ENCODE measurements at places on chromosomes 7 and 10.

GRCh38 chr10:30014511-30014910 is 44.9 kb downstream of the JCAD start:
- no peak for DNase-seq

DNA sequence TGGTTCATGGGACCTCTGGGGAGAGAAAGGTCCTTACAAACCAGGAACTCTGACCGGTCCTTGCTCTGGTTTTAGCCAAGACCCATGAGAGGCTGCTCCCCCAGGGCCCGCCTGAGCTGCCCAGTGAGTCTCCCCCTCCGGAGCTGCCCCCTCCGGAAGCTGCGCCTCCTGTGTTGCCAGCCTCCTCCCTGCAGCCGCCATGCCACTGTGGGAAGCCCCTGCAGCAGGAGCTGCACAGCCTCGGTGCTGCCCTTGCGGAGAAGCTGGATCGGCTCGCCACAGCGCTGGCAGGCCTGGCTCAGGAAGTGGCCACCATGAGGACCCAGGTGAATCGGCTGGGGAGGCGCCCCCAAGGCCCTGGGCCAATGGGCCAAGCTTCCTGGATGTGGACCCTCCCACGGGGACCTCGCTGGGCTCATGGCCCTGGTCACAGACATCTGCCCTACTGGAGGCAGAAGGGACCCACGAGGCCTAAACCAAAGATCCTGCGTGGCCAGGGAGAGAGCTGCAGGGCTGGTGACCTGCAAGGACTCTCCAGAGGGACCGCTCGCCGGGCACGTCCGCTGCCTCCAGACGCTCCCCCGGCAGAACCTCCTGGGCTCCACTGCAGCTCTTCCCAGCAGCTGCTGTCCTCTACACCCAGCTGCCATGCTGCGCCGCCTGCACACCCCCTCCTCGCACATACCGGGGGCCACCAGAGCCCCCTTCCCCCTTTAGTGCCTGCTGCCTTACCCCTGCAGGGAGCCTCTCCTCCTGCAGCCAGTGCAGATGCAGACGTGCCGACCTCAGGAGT is 40.1 kb downstream of the ZNF467 start:
- DNase-seq = no peak

GRCh38 chr7:26526265-26526587 is 234.6 kb downstream of the SNX10 start:
- DNase-seq = no peak

DNA sequence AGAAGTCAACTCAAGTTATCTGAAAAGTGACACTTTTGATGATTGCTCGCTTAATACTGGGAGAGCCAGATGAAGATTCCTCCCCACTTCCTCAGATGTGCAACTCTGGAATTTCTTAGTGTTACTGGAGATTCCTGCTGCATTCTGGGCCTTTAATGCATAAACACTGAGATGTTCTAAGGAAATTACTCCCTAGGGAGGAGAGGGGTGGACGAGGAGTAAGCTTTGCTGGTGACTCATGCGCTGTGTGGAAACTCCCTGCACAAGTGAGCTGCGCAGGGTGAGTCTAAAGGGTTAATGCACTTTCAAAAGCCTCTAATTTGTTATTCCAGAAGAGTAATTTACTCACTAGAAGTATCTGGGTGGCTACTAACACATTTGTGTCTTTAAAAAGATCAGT is 46.3 kb downstream of the EGFR start:
- no peak for DNase-seq

DNA sequence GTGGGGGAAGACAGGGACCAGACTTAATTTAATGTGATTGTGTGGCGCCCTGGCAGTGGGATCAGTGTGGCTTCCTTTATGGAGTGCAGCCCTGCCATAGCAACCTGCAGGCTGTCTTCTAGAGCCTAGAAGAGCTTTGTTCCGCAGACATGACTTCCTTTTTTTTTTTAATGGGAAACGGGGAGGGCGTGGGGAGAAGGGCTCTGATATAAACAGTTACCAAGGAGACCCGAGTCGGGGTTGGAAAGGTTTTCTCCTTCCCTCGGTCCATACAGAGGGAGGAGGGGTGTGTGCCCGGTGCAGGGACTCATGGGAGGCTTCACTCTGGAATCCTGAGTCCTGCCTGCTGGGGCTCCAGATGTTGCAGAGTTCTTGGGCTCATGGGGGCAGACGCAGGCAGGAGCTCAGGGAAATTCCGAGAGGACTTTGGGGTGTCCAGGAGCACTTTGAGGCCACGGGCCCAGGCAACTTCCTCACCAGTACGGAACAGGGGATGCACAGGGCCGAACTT is 26.9 kb downstream of the TMEM120A start:
- DNase-seq = no peak

DNA sequence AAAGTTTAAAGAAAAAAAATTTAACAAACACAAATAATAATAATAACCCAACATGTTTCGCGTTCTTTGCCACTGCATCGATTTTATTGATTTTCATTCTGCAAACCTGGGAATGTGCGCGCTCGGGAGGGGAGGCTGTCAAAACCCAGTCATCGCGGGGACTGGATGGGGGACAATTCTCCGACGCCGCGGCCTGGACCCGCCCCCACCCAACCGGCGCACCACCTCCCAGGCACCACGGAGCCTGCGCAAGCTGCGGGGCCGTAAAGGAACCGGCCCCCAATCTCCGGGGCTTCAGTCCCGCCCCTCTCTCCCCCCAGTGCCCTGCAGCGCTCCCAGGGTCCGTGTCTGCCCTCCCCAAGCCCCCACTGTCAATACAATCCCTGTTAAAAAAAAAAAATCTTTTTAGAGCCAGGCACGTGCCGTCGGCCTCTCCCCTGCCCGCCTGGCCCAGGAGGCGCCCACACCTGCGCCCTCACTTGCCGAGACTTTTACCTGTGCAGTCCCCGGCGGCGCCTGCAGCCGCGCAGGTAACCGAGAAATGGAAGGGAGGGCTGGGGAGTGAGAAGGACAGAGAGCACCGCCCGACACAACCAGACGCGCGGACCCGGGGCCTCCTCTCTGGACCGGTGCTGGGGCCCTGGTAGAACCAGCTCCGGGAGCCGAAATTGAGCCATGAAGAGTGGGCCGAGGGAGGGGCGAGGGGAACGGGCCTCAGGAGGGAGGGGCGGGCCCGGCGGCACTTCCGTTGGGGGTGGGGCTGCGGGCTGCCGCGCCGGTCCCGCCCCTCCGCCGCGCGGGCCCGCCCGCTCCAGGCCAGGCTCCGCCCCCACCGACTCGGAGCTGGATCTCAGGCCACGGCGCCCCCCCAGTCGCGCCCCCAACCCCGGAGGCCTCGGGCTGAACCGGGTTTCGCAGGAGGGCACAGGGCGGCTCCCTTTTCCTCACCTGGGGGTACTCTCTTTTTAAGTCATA is 7.6 kb upstream of the ZNF503 start:
- peak; percentile 76 for DNase-seq

GRCh38 chr7:27631391-27631790 is 31.3 kb downstream of the HIBADH start:
- DNase-seq = no peak

DNA sequence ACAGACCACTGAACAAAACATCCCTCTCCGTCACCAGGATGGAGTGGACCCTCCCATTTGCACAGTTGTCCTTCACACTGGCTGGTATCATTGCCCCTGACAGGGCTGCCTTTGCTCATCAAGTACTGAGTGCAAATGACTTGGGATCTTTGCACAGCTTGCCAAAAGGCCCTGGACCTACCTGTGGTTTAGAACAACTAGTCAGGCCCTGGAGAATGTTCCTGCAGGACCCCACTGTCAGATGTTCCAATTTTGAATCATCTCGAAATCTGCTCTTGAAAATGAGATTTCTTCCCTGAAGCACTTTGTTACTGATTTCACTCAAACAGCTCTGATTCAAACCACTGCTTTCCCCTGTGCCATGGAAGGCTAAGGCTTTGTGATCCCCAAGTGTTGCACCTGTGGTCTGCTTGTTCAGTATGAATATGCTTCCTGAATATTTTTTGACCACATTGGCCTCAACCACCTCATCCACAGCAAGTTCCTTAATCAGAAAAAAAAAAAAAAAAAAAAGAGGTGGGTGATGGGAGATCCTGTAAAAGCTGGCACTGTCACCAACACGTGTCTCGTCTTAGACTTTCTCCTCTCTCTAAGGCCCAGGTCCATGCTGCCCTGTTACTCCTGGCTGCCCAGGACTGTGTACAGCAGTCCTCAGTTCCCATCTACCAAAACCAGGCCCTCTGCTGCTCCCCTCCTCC is 2.7 kb upstream of the AOAH start:
- DNase-seq = no peak

- DNase-seq = peak; percentile 64
These were observed 3.4 kb upstream of the ARHGAP22 start for GRCh38 chr10:48608279-48608681.

DNA sequence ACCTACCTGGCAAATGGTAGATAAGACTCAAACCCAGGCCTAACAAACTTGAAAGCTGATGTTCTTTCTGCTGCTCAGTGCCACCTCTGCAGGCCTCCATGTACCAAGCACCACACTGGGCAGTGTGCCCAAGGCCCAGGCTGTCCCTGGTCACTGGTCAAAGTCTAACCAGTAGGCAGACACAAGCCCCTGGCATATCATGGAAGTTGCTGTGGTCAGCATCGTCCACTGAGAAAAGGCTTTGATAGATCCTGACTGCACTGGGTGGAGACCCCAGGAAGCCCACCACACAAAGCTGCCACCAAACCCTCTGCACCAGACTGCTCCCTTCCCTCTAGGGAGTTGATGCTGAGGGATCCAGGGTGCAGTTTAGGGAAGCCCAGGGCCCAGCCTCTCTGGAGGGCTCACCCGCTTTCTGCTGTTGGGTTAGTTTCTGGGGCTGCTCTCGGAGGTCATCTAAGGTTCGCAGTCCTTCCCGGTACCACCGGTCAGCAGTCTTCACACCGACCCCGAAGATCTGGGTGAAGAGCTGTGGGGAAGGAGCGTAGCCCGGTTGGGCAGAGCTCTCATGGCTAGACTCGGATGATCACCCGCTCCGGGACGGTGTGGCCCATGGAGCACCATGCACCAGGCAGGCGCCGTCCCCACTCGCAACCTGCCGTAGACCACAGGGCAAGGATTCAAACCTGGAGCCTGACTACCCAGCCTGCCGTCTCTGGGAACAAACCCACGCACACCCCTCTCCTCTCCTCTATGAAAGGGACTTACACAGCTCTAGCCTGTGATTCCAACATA is 6.0 kb downstream of the POLM start:
- DNase-seq = no peak

- DNase-seq = no peak
These were observed 30.1 kb upstream of the CD36 start for GRCh38 chr7:80608336-80608735.

DNA sequence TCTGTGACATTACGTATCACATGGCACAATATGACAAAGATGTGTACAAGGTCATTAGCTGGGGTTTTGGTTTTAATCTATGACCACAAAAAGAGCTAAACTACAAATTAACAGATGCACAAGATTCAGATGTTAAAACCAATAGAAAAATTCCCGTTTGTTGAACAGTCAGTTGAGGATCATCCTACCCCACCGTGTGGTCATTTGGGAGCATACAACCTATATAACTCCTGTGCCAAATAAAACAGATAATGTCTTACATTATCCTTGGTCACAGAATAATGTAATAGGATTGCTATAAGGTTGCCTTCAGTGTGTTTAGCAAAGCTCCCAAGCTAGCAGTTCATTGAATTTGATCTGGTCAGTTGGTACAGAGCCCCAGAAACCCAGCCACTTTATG is 28.2 kb downstream of the ASNS start:
- DNase-seq = no peak

GRCh38 chr7:23333671-23334246 is 34.6 kb downstream of the MALSU1 start:
- no peak for DNase-seq

DNA sequence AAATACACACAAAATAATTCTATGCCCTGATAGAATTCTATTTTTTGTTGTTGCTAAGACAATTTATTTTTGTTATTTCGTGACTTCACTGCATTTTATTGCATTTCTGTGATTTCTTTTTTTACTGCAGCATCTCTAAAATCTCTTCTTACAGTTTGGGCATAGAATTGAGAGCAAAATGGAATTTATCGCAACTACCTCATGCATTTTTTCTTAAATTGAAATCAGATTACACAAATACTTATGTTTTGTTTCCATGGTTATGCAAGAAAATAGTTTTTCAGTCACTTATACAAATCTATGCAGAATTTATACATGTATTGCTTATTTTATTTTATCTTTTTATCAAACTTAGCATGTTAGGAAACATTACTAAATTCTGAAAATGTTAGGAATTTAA is 781.8 kb upstream of the LRRTM3 start:
- no peak for DNase-seq

DNA sequence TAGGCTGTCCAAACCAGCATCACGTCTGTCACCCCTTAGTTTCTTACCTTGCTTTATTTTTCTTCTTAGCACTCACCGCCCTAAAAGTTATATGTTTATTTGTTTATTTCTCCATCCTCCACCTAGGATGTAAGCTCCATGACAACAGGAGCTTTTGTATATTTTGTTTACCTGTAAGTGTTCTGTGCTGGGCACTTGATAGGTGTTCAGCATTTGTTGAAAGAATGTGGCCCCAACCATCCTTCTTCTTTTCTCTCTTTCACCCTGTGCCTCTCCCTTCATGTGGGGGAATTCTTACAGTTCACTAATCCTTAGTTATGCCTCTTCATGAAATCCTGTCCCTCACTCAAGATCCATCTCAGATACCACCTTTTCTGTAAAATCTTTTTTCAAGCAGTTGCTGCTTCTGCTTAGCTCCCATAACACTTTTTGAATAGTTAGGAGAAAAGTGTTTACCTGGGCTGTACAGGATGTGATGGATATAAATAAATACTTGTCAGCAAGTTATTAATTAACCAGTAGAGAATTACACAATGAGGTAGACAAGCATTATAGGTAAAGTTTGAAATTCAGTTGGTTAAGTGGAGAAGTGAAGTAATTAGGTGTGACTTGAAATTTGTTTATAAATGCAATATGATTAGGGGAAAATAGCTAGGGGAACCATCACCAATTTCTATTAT is 9.7 kb downstream of the AHR start:
- DNase-seq = no peak

GRCh38 chr7:114182837-114183236 is 231.8 kb upstream of the FOXP2 start:
- no peak for DNase-seq

DNA sequence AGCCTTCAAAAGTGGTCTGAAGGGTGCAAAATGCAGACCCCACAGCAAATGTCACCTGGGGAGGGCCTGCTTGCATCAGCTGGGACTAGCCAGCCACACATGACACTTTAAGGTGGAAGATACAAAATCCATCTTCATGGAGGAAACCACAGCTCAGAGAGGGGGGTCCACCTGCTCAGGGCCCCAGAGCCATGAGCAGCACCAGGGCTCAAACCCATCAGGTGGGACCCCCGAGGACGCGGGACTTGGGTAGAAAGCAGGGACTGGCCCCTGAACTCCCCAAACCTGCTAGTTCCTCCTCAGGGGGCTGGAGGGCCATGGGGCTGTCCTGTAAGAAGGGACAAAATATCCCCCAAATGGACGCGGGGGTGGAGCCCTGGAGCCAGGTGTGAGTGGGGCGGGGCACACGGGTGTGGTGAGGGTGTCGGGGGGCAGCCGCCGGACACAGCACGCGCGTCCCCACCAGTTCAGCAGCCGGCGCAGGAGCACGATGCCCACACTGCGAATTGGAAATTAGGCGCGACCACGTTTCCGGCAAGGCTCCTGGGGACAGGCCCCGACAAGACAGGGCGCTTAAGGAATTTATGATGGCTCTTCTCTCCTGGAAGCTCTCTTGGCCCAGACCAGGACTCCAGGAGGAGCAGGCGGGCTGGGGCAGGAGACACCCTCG is 8.0 kb downstream of the PDGFA start:
- no peak for DNase-seq
